ENCODE measurements at places on chromosomes 1 and 21.

GRCh38 chr1:61337441-61337951 is 255.1 kb downstream of the NFIA start:
- DNase-seq = no peak

DNA sequence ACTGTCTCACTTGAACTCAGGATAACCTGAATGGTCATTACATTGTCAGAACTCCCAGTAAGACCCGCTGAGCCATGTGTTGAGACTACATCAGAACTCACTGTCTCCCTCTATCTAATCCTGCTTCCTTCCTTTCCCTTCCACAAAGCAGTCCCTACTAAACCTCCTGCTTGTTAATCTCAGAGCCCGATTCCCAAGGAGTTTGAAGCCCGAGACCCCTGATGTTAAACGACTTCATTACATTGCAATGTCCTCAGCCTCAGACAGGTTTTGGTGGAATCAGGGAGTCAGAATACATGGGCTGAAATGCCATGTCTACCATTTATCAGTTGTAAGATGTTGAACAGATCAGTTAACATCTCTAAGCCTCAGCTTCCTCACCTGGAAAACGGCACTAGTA is 682.4 kb downstream of the ADGRL2 start:
- DNase-seq = no peak

DNA sequence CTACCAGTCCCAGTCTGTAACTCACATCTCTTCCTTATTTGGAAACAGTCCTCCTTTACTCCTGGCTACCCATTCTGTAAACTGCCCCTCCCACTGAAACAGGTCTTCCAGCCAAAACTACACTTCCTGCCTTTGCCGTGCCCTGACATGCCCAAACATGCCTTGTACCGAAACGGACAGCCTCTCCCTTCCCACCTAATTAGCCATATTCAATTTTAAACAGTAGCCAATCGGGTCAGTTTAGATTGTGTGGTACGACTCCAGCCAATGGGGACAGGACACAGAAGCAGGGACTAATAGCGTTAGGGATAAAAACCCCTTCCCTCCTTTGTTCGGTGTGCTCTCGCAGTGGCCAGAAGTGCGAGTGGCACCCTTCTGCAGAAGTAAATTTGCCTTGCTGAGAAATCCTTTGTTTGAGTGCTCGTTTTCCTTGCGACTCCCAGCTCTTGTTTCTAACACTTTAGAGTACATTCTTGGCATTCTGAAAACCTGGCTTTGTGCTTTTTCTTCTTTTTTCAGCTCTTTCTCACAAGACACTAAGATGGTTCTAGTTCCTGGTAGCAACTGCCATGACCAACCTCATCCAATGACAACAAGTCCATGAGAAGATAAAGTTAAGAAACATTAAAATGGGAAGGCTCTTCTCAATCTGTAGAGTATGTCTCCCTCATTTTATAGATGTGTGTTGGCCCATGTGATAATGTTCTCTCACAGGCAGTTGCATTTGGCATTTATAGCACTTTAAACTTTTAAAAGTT is 325.1 kb upstream of the GREM2 start:
- DNase-seq = no peak

- no peak for DNase-seq
Measured at GRCh38 chr1:64495878-64496277, 25.9 kb downstream of the CACHD1 start.

DNA sequence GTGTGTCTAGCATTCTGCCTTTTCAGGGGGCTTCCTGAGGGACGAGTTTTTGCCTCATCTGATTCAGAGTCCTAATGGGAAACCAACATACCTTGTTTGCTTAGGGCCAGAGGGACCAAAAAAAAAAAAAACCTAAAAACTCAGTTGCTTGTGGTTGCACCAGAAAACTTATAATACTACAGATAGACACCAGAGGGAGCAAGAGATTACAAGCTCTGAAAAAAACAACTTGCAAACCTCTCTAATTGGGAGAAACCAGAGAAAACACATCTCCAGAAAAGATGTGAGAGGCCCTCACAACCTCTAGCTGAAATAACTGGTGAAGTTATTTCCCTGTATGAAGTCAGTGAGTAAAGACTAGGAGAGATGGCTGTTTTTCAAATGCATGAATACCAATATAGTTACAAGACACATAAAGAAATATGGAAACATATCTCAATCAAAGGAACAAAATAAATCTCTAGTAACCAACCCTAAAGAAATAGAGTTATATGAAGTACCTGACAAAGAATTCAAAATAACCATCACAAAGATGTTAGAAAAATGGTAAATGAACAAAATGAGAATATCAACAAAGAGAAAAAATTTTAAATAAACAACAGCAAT is 233.7 kb upstream of the NFIA start:
- peak; percentile 77 for DNase-seq

DNA sequence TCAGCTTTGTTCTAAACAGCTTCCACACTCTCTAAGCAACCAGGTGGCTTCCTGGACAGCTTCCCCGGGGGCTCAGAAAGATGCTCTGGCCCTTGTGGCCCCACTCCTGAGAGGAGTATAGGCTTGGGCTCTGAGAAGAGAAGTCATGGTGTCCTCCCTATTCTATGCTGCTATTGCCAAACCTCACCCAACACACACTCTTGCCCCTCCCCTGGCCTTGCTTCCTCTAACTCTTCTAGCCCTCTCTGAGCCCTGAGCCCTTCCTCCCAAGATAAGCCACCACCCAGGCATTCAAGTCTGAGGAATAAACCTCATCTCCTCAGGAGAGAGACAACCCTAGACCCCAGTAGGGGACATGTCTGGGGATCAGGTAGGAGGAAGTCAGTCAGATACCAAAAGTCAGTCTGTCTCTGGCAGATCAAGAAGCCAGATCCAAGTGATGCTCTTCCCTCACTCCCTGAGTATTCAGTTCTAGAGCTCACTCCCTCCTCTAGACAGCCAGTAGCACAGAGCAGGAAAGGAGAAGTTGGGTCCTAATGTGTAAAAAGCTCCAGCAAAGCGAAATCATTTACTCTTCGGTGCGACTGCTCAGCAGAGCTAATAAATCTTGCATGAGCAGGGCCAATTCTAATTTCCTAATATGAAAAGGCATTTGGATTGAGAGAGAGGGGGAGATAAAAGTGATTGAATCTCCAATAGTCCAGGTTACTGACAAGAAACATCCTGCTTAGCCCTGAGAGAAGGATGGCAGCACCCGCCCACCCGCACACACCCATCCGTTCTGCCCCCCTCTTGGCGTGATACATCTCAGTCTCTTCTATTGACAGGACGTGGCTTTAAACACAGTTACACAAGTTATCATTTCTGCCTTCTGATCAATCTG is 50.5 kb downstream of the DMAP1 start:
- peak; percentile 66 for DNase-seq

DNA sequence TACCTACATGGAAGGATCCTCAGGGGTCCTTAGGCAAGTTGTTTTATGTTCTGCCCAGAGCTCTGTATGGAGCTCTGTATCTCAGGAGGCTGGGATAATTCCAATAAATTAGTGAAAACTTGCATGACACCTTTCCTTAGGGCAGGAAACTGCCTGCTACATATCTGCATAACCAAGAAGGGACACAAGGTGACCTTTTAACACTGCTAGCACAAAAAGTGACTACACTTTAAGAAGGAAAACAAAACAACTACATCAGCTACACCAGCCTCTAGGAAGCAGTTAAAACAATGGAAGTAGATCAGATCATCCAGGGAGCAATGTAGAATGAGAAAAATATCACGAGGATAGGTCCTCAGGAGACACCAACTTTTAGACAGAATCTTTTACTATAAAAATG is 93.9 kb downstream of the TNFSF18 start:
- DNase-seq = no peak

DNA sequence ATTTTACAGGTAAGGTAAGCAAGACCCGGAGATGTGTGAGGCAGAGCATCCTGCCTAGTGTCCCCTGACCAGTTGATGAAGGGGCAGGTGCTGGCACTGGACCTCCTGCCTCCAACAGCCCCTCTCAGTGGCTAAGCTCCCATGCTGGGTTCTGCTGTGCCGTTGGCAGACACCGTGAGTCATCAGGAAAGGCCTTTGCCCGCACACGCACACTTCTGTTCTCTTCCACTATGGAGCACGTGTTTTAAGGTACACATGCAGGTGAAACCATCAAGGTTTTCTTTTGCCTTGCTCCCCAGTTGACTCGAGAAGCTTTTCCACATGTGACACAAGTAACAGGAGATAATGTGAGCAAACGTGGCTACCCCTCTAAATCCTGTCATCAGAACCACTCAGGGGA is 207.9 kb downstream of the RRAGC start:
- no peak for DNase-seq

DNA sequence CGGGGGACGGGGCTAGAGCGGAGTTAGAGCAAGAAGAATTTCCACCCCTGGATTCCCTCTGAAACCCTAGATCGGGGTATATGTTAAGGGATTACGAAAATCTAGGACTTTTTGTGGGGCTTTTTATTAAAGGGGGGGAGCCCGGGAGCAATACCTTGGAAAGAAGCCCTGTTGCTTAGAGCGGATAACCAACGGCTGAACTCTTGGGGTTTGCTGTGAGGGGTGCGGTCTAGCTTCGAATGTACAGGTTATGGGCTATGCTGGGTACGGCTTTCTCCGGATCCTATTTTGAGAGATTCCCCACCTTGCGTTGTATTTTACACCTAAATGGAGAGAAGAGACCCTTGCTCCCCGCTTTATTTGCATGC is 626 bp downstream of the DYRK3 start:
- DNase-seq = peak; percentile 60

GRCh38 chr21:30482130-30482529 is 2.0 kb upstream of the KRTAP19-1 start:
- DNase-seq = no peak

DNA sequence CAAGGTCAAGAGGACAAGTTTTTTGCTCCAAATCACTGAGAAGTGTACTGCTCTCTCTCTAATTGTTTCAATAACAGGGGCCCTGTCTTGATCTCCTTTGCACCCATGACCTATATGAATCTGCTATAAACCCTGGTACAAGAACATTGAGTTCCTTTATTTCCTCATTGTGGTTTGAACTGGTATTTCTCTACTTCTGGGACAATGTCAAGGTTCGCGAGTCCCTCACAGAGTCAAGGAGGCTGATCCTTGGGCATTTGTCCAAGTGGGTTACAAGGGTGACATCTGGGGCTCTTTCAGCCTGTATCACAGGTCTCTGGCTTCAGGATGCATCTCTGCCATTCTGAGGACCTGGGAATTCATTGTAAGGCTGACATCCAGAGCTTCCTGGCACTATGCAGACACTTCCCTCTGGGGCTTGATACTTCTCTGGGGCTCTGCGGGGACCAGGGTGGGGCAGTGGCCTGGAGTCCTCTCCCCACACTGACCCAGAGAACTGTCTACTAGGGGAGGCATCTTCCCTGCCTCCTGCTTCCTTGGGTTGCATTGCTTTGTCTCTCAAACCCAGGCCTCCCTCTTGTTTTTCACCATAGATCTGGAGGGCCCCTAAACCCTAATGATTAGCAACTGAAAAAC is 22.5 kb upstream of the ZNF648 start:
- peak; percentile 15 for DNase-seq

- no peak for DNase-seq
Measured at GRCh38 chr1:111577814-111578213, 41.8 kb upstream of the RAP1A start.

GRCh38 chr1:221097479-221098281 is 218.4 kb downstream of the HLX start:
- DNase-seq = peak; percentile 68

DNA sequence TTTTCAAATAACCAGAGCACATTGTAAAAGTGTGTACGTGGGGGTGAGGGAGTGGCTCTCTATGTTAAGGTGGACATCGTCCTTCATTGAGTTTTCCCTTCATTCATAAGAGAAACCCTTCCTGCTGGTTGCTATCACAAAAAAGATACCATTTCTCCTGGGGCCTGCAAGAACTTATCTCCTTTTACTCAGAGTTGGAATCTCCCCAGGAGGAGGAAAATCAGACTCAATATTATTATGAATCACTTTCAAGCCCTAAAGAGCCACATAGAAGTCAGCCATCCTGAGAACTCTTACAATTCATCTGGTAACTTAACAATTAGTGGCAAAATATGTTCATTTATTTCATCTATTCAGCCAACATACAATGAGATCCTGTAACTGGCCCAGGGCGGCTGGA is 27.1 kb upstream of the TGFBR3 start:
- no peak for DNase-seq

DNA sequence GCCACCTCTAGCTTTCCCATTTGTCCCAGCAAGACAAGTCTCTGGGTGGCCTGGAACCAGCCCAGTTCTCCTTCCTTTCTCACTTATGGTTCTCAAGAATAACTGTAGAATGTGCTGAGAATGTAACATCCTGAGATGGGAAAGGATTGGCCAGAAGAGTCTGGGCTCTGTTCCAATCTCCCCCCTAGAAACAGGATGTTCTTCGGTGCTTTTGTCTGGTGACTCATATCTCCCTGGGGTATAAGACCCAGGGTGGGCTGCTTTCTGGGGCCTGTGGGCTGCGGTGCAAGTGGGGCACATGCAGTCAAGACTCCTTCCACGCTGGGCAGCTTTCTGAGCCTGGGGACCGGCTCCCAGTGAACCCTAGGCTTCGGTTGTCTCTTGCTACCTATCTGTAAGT is 251.2 kb upstream of the POU3F1 start:
- DNase-seq = no peak

GRCh38 chr1:160797271-160797709 is 1.3 kb downstream of the LY9 start:
- no peak for DNase-seq

- DNase-seq = no peak
Measured at GRCh38 chr1:6691507-6691906, 10.1 kb downstream of the DNAJC11 start.

- DNase-seq = peak; percentile 25
Measured at GRCh38 chr1:245516284-245516759, 361.5 kb downstream of the KIF26B start.

DNA sequence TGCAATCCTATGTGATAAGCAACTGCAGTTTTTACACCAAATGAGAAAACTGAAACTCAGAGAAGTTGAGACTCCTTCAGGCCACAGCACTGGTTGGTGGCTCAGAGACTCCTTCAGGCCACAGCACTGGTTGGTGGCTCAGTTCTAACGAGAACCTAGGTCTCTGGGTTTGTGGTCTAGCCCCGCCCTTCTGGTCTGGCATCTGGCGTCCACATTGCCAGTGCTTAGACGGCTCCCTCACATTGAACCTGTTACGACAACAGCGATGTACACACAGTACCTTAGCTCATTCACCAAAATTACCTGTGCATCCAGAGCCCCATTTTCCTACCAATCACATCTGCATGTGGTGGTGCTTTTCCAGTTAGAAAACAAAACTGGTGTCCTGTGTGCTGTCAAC is 66.1 kb downstream of the NID1 start:
- peak; percentile 52 for DNase-seq
